HepG2 (cell line): ENCODE measurements at places on chromosomes 7 and 10. TPM values are rescaled to one million over a fixed set of nuclear protein-coding genes. Genes with fewer than 3 reads are reported as not detected.

SPDYE8 gene
- not detected in 2 replicates for total RNA-seq

CFAP43 gene
- 0.24 and 0.46 TPM in 2 replicates for total RNA-seq

PLCE1 gene
- total RNA-seq: 0.04 and 0.06 TPM in 2 replicates

SH2D4B gene
- total RNA-seq: not detected in 2 replicates

FOXI2 gene
- not detected in 2 replicates for total RNA-seq

RSPH10B gene
- not detected in 2 replicates for total RNA-seq

HSPA12A gene
- 12.9 and 13.6 TPM in 2 replicates for total RNA-seq

C1GALT1 gene
- total RNA-seq: 65.9 and 68.2 TPM in 2 replicates

TEX47 gene
- total RNA-seq: not detected in 2 replicates

CD36 gene
- 3.4 and 4.8 TPM in 2 replicates for total RNA-seq

WDR11 gene
- total RNA-seq: 38.0 and 40.3 TPM in 2 replicates

CACNA2D1 gene
- not detected in 2 replicates for total RNA-seq

OPN1SW gene
- total RNA-seq: not detected in 2 replicates

ITPRID1 gene
- total RNA-seq: not detected in 2 replicates

UFSP1 gene
- 2.8 and 3.3 TPM in 2 replicates for total RNA-seq

CAV1 gene
- total RNA-seq: not detected in 2 replicates

MAGI2 gene
- total RNA-seq: 1.1 and 3.8 TPM in 2 replicates

FAM241B gene
- total RNA-seq: 1.9 and 2.0 TPM in 2 replicates

SPDYE5 gene
- not detected in 2 replicates for total RNA-seq

AKR1C8 gene
- not detected in 2 replicates for total RNA-seq

HOXA5 gene
- total RNA-seq: 3.2 and 3.9 TPM in 2 replicates

OSBPL3 gene
- total RNA-seq: 26.4 and 28.9 TPM in 2 replicates

ADGRA1 gene
- not detected in 2 replicates for total RNA-seq

ZNF25 gene
- total RNA-seq: 1.4 and 1.6 TPM in 2 replicates

WEE2 gene
- total RNA-seq: not detected in 2 replicates

MSS51 gene
- total RNA-seq: 0.18 and 0.91 TPM in 2 replicates

GHRHR gene
- not detected in 2 replicates for total RNA-seq

HOXA7 gene
- not detected in 2 replicates for total RNA-seq

NODAL gene
- 0.24 TPM in 1 of 2 replicates, not detected in the other for total RNA-seq
